Large intestine (tissue), 12 donors: ENCODE measurements at places on chromosomes 4 and X. TPM values are rescaled to one million over a fixed set of nuclear protein-coding genes. Genes with fewer than 3 reads are reported as not detected.

Gene GYPB
- 3.4 TPM for polyA plus RNA-seq

DNA sequence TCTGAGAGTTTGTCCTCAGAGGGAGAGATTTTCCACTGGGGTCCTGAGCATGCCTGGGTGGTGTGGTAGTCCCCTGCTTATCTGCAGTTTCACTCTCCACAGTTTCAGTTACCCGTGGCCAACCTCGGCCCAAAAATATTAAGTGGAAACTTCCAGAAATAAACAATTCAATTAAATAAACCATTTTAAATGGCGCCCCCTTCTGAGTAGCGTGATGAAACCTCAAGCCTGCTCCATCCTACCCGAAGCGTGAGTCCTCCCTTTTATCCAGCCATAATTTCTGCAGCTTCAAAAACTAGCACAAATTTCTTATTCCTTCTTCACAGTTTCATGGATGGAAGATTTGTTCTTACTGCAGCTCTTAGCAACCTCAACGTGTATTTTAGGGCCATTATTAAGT is 26.7 kb downstream of the PNMA6E start:
- DNase-seq, result no peak

Gene SULT1E1
- 134 TPM for polyA plus RNA-seq

Gene PGRMC2
- polyA plus RNA-seq, result 126 TPM

DNA sequence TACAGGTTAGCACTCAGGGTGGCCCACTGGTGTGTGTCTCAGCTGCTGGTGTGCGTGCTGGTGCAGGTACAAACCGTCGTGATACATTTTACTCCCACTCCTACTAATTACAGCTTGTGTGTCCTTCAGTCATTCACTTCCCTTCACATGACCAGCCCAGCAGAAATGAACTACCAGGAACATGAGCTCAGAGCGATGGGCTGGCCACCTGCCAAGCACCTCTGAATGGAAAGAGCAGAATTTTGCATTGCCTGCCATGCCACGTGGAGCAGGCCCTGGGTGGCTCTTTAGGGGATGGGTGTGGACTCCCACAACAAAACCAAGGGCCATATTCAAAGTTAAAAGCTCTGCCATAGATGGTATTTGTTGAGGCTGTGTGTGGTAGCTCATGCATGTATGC is 58.9 kb upstream of the PGM2 start:
- DNase-seq, result no peak

DNA sequence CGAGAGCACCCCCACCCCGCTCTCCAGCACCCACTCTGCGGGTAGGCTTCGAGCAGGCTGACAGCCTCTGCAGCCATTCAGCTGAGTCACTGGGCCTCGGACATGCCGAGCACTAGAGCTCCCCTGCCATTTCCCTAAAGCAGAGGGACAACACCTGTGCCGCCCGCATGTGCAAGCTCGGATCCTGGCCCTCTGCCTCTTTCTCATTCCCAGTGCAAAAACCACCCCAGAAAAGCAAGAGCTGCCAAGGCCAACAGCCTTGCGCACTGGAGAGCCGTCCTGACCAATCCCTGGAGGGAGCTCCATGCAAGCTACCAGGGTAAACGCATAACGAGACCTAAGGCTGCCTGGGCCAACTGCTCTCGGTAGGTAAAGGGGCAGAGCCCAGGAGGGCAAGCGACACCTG is 5.3 kb downstream of the HCFC1 start:
- no peak for DNase-seq

DNA sequence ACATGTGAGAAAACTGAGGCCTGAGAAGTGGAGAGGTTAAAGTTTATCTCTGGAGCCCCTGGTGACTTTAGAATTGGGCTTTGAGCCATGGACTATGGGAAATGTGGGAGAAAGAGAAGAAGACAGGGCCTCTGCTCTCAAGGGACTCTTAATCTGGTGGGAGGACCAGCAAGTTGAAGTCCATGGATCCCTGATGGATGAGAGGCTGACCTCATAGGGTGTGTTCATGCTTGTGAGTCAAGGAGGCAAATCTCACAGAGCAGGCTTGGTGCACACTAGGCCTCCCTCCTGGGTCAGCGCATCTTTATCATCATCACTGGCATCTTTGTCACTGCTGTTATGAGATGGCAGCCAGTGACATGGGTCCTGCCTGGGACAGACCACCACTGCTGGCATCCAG is 211.9 kb downstream of the AFAP1 start:
- DNase-seq, result no peak

DNA sequence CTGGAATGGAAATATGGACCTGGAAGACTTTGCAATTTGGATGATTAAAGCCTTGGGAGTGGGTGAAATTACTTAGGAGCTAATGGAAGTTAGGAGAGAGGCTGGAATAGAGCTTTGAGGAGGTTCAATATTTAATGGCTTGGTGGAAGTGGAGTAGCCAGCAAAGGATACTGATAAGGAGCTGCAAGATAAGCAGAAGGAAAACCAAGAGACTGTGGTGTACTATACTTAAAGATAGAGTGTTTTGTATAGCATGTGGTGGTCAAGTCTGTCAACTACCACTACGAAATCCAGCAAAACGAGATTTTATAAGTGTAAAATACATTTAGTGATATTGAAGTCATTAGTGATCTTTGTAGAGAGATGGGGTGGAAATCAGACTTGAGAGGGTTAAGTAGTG is 54.0 kb upstream of the TMLHE start:
- no peak for DNase-seq

DNA sequence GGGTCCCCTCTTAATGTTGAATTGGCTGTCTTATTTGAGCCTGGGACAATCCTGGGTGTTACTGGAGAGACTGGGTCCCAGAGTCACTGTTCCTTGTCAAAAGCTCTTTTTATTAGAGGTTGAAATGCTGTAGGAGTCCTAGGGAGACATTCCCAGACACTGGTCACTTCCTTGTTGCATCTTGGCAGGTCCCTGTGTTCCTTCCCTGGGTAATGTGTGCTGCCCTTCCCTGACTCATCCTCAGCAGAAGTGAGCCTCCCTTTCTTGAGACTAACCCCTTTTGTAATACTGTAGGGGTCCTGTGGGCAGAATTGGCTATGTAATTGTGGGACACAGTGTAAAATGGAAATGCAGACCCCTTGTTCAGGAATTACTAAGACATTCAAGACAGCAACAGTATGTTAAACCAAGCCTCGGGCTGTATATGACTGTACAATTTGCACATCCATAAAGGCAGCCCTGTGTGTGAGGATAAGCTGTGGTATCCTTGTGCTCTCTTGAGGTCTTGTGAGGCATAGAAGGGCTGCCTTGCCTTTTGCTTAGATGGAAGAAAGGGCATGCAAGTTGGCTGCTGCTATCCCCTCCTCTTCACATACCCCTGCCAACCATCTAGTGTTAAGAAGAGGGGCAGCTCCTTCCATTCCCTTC is 53.5 kb downstream of the DCLK2 start:
- DNase-seq, result no peak

GRCh38 chrX:134338527-134338926 is 101.5 kb downstream of the CCDC160 start:
- DNase-seq, result no peak

GRCh38 chrX:41441934-41442823 is 5.0 kb upstream of the NYX start:
- DNase-seq, result peak; percentile 74

Gene SLC9B1
- polyA plus RNA-seq, result 1.0 TPM

GRCh38 chr4:38612646-38613414 is 51.2 kb upstream of the KLF3 start:
- peak; percentile 64 for DNase-seq

Gene SMC1A
- polyA plus RNA-seq, result 44.3 TPM
